ENCODE measurements at places on chromosomes 6 and 20.

DNA sequence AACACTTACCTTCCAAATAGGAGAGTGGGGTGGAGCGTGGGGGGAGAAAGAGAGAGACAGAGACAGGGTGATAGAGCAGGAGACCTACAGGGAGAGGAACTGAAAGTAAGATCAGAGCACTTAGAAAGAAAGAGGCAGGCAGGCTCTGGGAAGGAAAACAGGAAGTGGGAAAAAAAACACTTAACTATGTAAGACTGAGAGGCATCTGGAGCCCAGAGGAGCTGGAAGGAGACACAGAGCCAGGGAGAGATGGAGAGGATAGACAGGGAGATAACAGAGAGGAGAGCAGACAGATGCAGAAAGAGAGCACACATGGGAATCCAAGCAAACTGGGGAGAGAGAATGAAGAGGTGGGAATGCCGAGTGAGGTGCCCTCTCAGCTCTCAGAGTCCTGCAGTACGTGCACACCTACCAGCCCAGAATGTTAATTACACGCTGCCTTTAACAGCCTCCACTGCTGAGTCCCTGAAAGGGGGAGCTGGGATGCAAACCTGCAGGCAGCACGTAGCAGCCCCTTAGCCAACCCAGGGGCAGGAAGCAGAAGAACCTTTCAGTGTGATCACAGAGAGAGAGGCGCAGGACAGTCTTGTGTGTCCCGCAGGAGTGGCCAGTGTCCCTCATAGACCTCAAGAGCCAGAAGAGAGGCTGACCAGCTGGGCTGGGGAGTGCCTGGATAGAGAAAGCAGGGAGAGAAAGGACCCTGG is 132.7 kb upstream of the LRFN2 start:
- peak; percentile 84 for DNase-seq

DNA sequence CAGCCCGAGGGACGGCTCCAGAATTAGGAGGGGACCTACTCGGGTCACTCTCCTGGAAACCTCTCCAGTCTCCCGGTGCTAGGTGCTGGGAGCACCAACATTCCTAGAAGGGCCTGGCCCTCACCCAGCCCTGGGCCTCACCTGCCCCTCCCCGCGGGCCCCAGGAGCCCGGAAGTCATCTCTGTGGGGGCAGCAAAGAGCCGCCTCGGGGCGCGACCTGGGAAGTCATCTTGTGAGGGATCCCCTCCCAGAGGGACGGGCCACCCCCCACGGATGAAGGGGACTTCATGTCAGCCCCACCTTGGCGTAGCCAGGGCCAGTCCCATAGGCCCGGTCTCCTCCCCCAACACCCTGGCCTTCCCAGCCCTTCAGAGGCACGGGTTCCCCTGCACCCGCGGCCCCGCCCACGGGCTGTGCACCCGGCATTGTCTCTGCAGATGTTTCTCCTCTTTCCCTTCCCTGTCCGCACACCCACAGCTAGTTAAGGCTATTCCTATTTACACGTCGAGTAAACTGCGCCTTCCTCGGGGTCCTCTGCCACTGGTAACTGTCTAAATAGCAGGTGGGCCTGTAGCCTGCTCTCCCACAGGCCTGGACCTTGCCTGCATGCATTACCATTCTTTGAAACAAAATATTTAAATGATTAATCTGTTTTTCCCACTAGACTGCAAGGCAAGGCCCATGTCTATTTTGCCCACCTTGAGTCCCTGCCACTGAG is 896 bp upstream of the RNASET2 start:
- no peak for DNase-seq

GRCh38 chr6:75126518-75126917 is 79.3 kb downstream of the COL12A1 start:
- no peak for DNase-seq

GRCh38 chr6:106527117-106527516 is 102.2 kb downstream of the RTN4IP1 start:
- no peak for DNase-seq

DNA sequence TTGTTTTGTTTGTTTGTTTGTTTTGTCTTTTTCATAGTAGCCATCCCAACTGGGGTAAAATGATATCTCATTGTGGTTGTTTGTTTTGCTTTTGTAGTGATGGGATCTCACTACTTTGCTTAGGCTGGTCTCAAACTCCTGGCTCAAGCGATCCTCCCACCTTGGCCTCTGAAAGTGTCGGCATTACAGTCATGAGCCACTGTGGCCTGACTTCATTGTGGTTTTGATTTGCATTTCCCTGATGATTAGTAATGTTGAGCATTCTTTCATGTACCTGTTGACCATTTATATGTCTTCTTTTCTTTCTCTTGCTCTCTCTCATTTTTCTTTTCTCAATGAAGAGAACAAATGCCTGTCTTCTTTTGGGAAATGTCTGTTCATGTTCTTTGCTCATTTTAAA is 30.8 kb upstream of the HLA-DOA start:
- DNase-seq, result no peak

GRCh38 chr6:45827952-45828530 is 187.6 kb downstream of the CLIC5 start:
- DNase-seq, result no peak

- DNase-seq, result no peak
Observed at GRCh38 chr20:48129345-48129942, 344.2 kb upstream of the SULF2 start.

All from NCI-H524 (cell line).